ENCODE measurements at places on chromosomes 2 and 18.
A peak's percentile ranks its signal among the peaks of the same experiment; 100 is the strongest.

DNA sequence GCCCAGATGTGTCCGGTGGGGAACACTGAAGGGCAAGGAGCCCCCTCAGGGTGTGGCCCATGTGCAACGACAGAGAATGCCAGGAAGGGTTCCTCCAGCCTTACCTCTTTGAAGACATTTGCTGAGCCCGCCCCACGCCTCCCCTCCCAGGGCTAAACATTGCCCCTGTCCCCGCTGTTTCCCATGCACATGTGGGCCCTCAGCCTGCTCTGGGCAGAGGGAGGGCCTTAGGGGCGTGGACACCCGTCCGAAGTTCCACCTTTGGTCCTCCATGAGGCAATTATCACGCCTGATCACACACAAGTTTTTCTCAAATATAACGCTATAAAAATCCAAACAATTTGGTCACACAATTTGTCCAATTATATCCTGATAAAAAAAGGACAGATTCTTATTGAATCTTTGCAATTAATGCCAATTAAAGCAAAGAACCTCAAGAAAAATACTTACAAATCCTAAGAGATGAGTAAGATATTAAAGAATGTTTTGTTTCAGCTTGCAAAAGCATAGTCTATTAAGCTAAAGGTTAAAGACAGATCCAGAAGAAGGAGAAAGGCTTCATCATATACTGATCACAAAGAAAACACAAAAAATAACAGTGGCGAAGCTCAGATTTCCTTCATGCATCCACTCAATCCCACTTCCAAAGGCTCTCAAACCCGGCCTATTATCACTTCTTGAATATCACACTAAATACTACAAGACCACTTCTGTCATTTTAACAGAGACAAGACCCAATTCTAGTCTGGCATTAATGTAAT, 55.2 kb upstream of the LDLRAD4 start:
- no peak for DNase-seq

DNA sequence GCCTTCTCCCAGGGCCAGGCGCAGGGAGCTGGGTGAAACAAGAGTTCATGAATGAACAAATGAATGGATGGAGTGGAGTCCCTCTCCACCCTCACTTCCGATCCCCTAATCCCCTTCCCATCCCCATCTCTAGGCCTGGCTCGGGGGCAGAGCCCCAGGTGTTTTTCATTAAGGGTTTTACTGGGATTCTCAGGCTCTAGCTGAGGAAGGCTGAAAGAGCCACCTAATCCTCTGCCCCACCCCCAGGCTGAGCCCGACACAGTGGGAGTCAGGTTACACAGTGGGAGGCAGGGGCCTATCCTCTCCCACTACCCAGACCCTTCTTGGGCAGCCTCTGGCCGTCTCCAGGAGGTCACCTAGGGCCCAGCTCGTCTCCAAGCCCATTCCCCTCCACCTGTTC, 36.1 kb downstream of the SDC1 start:
- DNase-seq: no peak

- DNase-seq: no peak
Measured at GRCh38 chr18:23067236-23067635, 68.0 kb upstream of the CABLES1 start.

- peak; percentile 20 for DNase-seq
Measured at GRCh38 chr2:238970553-238971081, 122.7 kb downstream of the TWIST2 start.

DNA sequence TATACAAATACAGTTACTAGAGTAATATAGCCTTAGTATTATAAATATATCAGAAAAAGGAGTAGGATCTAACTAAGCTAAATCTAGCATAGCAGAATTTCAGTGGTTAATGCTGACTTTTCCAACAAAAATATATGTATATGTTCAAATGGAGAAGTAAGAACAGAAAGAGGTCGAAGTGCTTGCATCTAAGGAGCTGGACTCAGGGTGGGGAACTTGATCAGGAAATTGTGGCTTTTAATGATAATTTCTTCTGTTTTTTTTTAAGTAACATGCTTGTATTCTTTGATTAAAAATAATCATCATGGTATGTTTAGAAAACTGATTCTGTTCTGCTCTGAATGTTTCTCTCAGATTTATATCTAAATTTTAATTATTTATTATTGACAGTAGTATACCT, 327.1 kb downstream of the GALNT13 start:
- DNase-seq: no peak

DNA sequence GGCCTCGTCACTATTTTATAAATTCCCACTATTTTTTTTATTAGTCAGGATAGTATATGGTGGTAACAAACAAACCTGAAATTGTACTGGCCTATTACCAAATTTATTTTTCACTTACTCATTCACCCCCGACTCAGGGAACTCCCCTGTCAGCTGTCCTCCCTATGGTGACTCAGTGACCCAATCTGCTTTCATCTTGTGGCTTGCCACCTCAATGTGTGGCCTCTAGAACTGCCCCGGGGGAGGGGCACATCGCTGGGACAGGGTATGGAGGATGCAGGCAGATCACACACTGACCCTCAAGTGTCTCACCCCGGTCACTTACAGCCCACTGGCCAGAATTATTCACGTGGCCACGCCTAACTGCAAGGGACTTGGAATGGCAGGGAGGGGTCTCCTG, 71.6 kb downstream of the ACTR2 start:
- DNase-seq: peak; percentile 52

Measured in stimulated activated CD8-positive, alpha-beta memory T cell treated with anti-CD3 and anti-CD28 coated beads, Interleukin-2, amount 100 ng/mL, for 48 hours (primary cell).